ENCODE measurements at places on chromosomes 12 and 14.

GRCh38 chr14:73833530-73834260, 17.9 kb upstream of the PTGR2 start:
- peak; percentile 42 for DNase-seq

DNA sequence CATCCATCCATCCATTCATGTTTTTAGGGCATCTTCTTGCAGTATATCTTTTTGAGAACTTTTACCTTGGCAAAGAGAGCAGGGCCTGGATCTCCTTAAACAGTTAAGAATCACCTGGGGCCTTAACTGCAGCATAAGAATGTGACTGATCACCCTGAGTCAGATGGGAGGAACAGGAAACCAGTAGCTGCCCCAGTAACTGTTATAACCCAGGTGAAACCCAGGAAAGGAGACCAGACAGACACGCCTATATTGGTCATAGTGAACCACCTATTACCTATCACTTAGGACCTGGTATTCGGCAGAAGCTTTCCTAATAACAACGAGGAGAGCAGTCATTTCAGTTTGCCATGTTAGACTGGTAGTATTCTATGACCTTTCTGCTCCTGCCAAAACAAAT, 43.4 kb upstream of the NR2C1 start:
- no peak for DNase-seq

GRCh38 chr12:114480337-114481199, 74.6 kb upstream of the TBX5 start:
- DNase-seq = no peak

DNA sequence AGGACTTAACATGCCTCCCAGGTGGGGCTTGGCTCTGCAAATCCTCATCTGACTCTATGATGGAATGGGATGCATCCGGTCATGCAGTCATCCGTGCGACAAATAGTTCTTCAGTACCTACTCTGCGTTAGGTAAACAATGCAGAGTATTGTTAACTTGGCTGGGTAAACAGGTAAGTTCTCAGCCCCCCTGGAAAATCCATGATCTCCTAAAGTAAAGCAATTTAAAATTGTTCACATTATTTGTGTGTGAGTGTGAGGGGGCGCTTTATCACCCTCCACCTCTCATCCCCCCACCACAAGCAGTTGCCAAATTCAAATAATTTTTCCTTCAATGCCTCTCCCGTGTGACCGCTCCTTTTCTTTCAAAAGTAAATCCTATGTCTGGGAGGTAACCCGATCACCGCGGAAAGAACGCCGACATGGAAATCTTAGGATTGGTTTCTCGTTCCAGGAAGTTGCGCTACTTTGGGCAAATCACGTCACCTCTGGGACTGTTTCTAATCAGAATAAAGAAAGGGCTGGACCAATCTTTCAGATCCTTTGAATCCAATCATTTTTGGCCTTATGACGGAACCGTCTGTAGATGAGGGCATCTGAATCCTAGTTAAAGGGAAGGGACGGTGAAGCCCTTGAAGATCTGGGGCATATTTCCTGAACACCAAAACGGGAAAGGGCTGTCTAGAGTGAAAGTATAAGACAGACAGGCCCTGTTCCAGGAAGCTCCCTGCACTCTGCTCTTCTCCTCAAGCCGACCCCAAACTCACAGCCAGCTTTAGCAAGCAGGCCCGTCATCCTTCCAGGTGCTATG, 44.0 kb upstream of the SINHCAF start:
- DNase-seq = no peak

DNA sequence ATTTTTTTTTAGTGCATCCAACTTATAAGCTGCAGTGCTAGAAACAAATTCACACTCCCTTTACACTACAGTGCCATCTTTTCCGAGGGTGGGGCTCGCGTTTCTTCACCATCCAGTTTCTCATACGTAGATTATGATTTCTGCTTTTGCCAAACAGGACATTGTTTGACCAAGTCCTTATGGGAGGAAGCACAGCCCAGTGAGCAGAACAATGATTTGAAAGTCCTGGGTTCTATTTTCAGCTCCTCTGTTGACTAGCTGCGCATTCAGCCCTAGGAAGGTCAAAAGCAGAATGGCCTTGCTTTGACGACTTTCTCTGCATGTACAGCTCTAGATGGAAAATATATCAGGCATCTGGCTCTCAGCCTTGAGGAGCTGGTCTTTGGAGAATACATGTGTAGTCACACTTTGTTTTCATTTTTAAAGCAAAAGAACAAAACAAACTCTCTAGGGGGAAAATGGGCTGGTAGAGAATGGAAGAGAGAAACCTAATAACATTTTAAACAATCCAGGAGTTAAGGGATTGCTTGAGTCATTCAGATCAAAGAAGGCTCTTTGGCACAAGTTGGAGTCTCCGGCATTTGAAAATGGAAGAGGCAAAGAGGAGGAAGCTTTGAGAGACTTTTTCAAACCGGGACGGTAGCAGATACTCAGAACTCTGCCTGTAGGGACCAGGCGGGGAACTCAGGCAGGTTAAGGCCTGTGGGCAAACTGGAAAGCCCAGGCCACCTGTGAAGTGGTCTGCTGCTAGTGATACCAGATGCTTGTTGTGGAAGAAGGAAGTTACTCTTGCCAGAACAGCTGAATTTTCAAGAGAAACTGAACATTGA, 257.3 kb upstream of the PLEKHG7 start:
- no peak for DNase-seq

GRCh38 chr14:86815341-86815740, 1177.6 kb downstream of the GALC start:
- no peak for DNase-seq

- no peak for DNase-seq
Measured at GRCh38 chr12:120702637-120703036, 7.6 kb upstream of the UNC119B start.

DNA sequence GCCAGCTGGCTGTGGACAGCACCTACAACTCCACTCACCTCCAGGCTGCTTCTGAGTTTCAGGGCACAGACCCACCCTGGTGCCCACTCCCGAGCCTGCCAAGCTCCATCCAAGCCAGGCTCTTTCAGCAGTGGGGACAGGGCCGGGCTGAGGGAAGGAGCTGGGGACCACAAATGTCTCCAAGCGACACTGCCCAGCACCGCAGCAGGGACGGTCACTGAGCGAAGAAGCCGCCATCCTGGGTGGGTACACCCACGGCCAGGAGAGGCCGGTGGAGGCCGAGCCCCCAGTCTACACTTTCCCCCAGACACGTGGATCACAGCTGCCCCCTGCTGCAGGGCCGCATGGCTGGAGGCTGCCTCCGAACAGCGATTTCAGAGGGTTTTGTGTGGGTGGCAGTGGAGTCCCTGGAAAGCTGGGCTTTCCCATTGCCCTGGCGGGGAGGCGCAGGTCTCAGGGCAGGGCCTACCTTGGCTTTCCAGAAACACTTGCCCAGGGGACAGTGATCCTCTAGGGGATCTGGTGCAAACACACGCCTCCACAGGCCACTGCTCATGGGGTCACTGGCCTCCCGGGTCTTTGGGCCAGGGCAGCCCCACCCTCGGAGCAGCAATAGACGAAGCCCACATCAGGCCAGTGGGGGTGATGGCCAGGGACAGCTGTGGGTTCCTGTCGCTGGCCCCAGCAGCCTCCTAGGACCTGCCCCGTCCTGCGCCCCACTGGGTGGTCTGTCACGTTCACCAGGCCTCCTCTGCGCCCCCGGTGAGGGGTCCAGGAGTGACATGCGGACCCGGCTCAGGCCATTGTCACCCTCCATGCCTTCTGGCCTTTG, 1.2 kb upstream of the GPR132 start:
- no peak for DNase-seq

- DNase-seq = no peak
Measured at GRCh38 chr12:11753826-11754225, 104.4 kb downstream of the ETV6 start.

GRCh38 chr12:81257947-81258551, 180.2 kb downstream of the ACSS3 start:
- peak; percentile 30 for DNase-seq

DNA sequence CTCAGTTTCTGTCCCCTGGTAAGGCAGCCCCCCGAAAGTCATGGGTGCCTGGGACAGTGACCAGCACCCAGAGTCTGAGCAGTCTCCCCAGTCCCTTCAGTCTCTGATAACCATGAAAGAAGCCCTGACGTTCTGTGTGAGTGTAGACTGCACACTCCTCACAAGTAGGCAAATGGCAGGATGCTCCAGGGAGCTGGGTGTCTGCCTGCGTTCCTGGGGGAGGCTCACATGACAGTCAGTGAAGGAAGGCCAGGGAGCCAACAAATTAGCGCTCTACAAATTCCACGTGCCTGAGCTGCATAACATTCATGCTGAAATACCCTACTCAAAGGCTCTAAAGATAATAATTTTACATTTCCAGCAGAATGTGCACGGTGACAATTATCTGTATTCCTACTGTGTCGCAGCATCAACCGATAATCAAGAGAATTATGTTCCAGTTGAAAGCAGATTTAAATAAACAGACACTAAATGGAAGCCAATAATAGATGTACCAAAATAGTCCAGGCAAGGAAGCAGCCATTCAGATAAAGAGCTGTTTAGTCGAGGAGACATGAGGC, 56.3 kb downstream of the ASCL1 start:
- no peak for DNase-seq

- DNase-seq = no peak
Measured at GRCh38 chr12:72547573-72547972, 275.4 kb downstream of the TRHDE start.

- no peak for DNase-seq
Measured at GRCh38 chr14:27367345-27367744, 769.5 kb upstream of the NOVA1 start.

DNA sequence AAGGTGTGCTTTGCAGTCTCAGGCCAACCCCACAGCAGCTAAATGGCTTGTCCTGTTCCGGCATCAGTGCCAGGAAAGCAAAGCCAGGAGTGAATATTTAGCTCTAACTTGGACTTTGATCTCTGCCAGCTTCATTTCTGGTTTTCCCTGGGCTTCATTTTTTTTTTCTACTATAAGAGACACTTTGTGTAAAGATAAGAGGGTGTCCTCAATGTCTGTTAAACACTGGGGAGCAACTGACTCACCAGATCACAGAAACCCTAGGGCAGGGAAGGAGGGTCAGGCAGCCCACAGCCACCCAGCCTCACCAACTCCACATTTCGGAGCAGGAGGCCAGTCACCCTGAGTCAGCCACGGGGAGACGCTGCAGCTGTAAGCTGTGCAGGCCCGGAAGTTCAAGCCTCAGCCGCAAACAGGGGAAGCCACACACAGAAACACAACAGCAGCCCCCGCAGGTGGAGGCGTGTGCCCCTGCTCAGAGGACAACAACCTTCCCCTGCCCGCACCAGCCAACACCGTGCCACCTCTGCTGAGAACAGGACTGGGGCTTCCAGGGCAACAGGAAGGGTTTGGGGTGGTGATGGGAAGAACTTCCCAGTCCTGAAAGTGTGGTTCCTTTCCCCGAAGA, 6.3 kb downstream of the TNFRSF1A start:
- peak; percentile 64 for DNase-seq

DNA sequence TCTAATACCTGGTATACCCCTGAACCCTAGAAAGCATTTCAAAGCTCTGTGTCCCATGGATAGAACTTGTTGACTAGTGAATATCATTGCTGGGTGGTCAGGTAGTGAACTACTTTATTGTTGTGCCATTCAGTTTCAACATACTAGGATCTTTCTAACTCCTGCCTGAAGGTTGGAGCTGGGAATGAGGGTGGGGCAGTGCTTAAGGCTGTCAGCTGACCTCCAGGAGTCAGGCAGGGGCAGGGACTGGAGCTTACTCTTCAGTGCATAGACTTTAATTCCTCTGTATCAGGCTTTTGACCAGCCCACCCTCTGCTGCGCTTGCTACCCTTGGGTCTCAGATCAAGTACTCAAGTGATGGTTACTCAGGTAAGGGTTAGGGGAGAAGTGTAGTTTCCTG, 102.6 kb upstream of the RFX4 start:
- no peak for DNase-seq

DNA sequence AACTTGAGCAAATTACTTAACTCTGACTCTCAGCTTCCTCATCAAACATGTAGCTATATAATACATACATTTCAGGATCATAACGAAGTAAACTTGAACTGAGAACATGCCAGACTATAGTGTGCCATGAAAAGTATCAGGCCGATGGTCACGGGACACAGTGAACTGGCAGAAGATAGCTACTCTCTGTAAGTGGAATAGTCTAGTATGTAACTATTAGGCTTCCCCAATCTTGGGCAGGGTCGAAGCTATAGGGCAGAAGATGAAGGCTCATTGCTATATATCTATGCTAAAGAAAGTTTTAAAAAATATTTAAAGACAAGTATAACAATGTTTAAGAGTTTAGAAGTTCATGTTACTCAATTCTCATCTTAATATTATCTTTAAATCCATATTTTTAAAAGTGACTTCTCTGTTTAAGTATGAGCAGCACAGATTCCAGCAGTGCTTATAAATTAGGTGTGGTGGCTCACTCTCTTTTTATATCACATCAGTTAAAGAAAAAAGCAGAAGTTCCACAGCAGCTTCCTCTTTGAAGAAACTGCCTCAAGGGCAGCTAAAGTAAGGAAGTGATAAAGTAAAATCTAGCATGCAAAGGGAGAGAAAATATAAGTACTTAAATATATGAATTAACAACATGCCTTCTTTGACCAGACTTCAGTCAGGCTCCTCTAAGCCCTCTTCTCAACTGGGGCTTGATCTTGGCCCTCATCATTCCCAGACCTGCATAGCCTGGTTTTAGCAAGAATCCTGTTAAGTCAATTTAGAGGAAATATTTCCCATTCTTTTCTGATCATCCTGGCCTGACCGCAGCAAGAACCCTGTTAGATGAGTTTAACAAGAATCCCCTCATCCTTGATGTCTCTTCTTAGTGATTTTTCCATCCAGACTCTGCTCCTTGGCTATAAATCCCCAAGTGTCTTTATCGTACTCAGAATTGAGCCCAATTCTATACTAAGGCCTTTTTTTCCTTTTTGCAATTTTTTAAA, 8.4 kb upstream of the GLIPR1 start:
- DNase-seq = no peak

DNA sequence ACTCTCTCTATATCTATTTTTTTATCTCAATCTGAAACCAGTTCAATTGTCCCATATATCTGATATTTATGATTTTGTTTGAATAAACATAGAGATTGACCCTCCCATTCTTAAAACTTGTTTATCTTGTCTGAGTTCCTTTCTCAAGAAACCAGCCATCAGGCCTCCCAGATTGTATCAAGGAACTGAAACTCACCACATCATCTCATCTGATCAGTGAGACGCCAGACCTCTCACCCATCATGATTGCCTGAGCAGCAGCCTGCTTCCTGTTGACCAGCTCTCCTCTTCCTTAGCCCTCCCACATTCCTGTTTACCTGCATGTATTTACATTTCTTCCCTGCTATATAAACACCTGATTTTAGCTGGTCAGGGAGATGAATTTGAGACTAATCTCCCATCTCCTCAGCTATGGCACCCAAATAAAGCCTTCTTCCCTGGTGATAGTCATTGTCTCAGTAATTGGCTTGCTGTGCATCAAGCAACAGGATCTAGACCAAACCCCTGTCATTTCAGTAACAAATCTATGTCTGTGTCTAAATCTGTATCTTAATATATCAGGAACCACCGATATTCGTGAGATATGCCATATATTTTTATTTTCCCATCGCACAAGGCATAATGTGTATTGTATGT, 323.6 kb downstream of the TMTC2 start:
- DNase-seq = no peak
